ENCODE measurements at places on chromosomes 12 and 14. TPM values are rescaled to one million over a fixed set of nuclear protein-coding genes. Genes with fewer than 3 reads are reported as not detected.
A peak's percentile ranks its signal among the peaks of the same experiment; 100 is the strongest.

- no peaks in the 10 kb centered on the region for H3K4me1 ChIP-seq
- H3K27me3 ChIP-seq: no peaks in the 10 kb centered on the region
- no peak overlapping the region for H3K27ac ChIP-seq
- no peak overlapping the region for H3K4me3 ChIP-seq
- no peak for DNase-seq
Observed at GRCh38 chr14:104267895-104268294, 129.5 kb downstream of the KIF26A start.

DNA sequence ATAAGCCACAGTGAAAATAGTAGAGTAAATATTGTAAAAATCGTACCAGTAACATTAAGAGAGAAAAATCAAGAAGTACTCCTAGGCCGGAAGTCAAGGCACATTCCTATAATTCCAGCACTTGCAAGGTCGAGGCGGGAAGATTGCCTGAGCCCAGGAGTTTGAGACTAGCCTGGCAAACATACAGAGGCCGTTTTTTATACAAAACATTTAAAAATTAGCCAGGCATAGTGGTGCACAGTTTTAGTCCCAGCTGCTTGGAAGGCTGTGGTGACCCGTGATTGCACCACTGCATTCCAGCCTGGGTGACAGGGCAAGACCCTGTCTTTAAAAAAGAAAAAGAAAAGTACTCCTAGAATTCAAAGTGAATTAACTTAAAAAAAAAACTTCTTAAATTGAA lies 341.8 kb downstream of the C12orf50 start:
- H3K27me3 ChIP-seq: no peaks in the 10 kb centered on the region
- DNase-seq: no peak
- no peaks in the 10 kb centered on the region for H3K36me3 ChIP-seq
- H3K4me3 ChIP-seq: no peak overlapping the region
- no peak overlapping the region for H3K27ac ChIP-seq

The B3GNT4 gene
- total RNA-seq: 1.1 TPM

GRCh38 chr12:117227000-117227653 lies 36.9 kb upstream of the FBXO21 start:
- H3K36me3 ChIP-seq: no peaks in the 10 kb centered on the region
- no peak for DNase-seq
- H3K27ac ChIP-seq: no peak overlapping the region
- peaks cover 14% of the 10 kb centered on the region for H3K27me3 ChIP-seq

DNA sequence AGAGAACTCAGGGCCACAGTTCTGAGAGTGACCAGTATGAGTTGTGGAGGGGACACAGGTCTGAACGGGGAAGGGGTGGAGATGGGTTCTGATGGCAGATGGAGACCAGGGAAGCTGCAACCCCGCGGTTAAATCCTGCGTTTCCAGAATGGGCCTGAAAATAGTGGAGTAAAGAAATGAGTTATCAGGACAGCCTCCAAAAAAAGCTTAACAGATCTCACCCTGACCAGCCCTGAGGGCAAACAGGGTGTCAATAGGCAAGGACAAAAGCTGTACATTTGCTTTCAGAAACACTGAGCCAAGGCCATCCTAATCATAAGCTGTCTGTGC lies 555 bp upstream of the RTN1 start:
- H3K27me3 ChIP-seq: peaks cover 48% of the 10 kb centered on the region
- peak overlapping the region; percentile 84 for H3K4me3 ChIP-seq
- H3K36me3 ChIP-seq: no peaks in the 10 kb centered on the region
- DNase-seq: no peak
- H3K4me1 ChIP-seq: peaks cover 8% of the 10 kb centered on the region

DNA sequence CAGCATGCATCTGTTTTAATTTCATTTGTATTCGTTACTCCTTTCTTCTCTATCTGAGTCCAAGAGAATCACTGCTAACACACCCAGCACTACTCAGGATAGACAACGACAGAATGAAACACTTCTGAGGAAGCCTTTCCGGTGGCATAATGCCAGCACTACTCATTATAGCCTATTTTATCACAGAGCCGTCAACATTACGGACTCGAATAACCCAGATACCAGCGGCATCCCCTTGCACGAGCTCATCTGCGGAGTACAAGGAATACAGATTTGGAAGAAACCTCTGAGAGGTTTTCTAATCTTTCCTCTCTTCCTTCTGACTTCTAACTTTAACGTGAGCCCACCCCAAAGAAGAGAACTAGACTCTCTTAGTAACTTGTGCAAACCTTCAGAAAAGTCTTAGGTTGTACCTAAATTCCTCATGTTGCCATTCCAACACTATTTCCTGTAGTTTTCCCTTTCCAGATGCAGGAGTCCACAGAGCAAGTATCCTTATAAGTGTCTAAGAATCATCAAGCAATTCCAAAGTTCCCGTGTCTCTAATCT lies 248.1 kb downstream of the APAF1 start:
- no peaks in the 10 kb centered on the region for H3K4me1 ChIP-seq
- no peak overlapping the region for H3K27ac ChIP-seq
- DNase-seq: no peak
- H3K27me3 ChIP-seq: peaks cover 61% of the 10 kb centered on the region
- no peak overlapping the region for H3K4me3 ChIP-seq

DNA sequence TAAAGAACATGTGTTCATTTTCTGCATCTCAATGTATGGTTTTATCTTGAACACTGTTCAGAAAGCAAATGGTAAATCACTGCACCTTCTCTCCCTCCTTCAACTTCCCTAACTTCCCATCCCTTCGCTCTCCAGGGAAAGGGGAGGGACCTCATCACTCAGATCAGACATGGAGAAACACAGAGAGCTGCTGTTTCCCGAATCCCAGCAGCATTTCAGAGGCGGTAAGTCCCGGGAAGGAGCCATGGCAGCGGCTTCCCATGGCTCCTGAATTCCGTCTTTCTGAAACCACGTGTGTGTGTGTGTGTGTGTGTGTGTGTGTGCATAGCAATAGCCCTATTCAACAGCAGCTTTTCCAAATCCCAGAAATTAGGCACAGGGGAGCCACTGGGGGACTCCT lies 125.4 kb upstream of the TMCC3 start:
- no peak for DNase-seq
- H3K27me3 ChIP-seq: peaks cover 7% of the 10 kb centered on the region
- H3K36me3 ChIP-seq: no peaks in the 10 kb centered on the region
- no peak overlapping the region for H3K4me3 ChIP-seq
- no peaks in the 10 kb centered on the region for H3K4me1 ChIP-seq
- no peak overlapping the region for H3K27ac ChIP-seq

The HNRNPA1 gene
- 1,863 TPM for total RNA-seq

The ACSS3 gene
- total RNA-seq: not detected

- H3K4me1 ChIP-seq: peaks cover 71% of the 10 kb centered on the region
- H3K36me3 ChIP-seq: peaks cover 10% of the 10 kb centered on the region
- DNase-seq: peak; percentile 14
- H3K4me3 ChIP-seq: peak overlapping the region; percentile 98
- H3K27ac ChIP-seq: peak overlapping the region; percentile 94
Observed at GRCh38 chr14:74765721-74766120, 2.6 kb downstream of the YLPM1 start.

The HSPB8 gene
- total RNA-seq: not detected

- H3K4me3 ChIP-seq: no peak overlapping the region
- no peaks in the 10 kb centered on the region for H3K27me3 ChIP-seq
- H3K36me3 ChIP-seq: peaks cover 4% of the 10 kb centered on the region
Observed at GRCh38 chr14:60805841-60806430, 71.4 kb downstream of the MNAT1 start.

DNA sequence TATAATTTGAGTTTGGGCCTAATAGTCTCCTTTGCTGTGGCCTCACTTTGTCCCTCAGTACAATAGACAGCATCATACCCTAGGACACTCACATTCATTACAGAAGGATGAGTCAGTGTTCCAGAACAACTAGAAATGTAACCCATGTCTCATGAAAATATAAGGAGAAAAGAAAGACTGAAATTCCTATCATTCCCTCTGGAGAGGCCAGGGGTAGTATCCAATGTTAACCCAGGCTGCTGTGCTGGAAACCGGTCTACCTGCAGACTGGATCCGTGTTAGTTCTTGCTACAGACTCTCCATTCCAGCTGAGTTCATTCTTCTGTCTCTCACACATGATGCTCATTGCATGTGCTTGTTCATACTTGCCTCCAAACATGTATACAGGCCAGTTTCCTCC lies 75.8 kb upstream of the HOXC13 start:
- DNase-seq: no peak
- H3K4me1 ChIP-seq: no peaks in the 10 kb centered on the region
- H3K4me3 ChIP-seq: no peak overlapping the region
- peaks cover 23% of the 10 kb centered on the region for H3K27me3 ChIP-seq

DNA sequence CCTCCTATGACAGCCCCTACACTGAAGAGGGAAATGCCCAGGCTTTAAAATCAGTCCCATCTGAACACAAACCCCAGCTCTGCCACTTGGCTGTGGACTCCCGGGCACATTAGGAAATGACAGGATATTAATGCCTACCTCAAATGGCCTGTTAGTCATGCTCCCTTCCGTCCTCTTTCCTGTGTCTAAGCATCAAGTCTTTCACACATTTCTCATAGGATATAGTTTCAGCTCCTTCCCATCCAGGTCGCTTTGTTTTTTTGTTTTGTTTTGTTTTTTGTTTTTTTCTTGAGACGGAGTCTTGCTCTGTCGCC lies 16.1 kb downstream of the PLEK2 start:
- H3K27ac ChIP-seq: peak overlapping the region; percentile 27
- no peaks in the 10 kb centered on the region for H3K27me3 ChIP-seq
- no peaks in the 10 kb centered on the region for H3K4me1 ChIP-seq
- no peaks in the 10 kb centered on the region for H3K36me3 ChIP-seq

DNA sequence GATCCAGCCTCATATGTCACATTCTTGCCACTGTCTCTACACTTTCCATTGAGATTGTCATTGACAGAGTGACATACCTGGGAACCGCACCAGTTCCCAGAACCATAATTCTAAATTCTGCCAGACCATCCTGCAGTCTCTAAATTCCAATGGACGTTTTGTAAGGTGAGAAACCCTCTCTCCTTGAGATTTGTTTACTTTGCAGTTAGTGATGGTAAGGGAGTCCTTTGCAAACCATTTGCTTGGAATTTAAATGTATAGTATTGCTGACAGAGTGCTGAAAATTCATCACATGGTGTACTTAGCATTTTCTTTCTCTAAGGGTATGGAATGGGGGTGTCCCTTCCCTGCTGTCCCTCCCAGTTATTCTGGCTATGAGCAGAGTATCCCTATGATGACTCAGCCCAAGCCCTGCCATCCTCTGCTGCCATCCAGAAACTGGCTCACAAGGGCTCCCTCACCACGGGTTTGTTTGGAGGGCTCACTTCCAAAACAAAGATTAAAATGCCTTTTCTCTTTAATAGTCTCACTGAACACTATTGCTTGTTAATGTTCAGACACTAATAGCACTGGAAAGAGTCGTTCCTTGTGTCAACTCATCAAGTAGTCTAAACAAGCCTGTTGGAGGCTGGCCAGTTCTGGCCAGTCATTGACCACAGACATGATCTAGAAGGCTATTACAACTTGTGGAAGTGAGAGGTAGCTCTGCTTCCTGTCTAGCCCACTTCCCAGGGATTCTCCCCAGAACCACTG lies 129.0 kb upstream of the HMGA2 start:
- H3K4me3 ChIP-seq: no peak overlapping the region
- no peak overlapping the region for H3K27ac ChIP-seq
- H3K27me3 ChIP-seq: peaks cover 6% of the 10 kb centered on the region
- H3K36me3 ChIP-seq: no peaks in the 10 kb centered on the region

DNA sequence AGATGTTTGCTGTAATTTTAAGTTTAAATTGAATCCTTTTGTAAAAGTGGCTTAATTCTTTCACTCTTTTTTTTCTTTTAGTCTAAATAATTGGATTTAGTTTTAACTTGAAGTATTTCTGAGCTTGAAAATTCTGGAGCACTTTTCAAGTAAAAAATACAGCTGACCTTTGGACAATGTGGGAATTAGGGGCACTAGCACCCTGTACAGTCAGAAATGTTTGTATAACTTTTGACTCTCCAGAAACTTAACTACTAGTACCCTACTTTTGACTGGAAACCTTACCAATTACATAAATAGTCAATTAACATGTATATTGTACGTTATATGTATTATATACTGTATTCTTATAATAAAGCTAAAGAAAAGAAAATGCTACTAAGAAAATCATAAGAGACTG lies 7.8 kb downstream of the KTN1 start:
- DNase-seq: no peak
- H3K36me3 ChIP-seq: no peaks in the 10 kb centered on the region
- H3K4me3 ChIP-seq: no peak overlapping the region
- H3K27me3 ChIP-seq: no peaks in the 10 kb centered on the region

The LUM gene
- not detected for total RNA-seq

GRCh38 chr12:65924716-65925115 lies 100.4 kb downstream of the HMGA2 start:
- H3K4me1 ChIP-seq: no peaks in the 10 kb centered on the region
- H3K4me3 ChIP-seq: no peak overlapping the region
- no peaks in the 10 kb centered on the region for H3K36me3 ChIP-seq
- H3K27me3 ChIP-seq: peaks cover 21% of the 10 kb centered on the region

DNA sequence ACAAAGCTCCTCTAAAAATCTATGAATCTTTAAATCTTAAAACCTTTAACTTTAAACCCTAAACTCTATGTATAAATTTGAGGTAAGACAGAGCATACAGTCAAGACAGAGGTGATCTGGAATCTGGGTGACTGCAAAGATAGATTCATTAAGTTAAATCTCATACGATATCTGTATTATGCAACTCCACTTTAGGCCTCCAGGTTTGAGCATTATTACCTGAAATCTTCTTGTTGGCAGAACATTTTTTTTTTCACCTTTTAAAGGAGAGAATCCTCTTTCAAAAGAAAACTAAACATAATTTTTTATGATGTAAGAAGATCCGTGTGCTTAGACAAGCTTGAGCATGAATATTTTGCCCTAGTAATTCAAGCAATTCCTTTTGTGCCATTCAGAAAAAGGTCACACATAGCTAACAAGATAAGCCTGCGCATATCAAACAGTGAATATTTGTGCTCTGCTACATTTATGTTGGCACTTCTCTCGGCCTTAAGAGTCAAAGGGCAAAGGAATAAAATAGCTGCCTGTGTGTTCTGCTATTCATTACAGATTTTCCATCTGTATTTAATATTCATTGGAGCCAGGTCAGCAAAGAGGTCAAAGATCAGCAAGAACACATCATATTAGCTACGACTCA lies 163.3 kb downstream of the TMTC3 start:
- H3K27me3 ChIP-seq: peaks cover 30% of the 10 kb centered on the region
- H3K4me3 ChIP-seq: no peak overlapping the region
- no peaks in the 10 kb centered on the region for H3K36me3 ChIP-seq

- peaks cover 40% of the 10 kb centered on the region for H3K4me1 ChIP-seq
- peak overlapping the region; percentile 88 for H3K4me3 ChIP-seq
- peak; percentile 81 for DNase-seq
Observed at GRCh38 chr14:60331201-60332045, 82.4 kb downstream of the PPM1A start.

DNA sequence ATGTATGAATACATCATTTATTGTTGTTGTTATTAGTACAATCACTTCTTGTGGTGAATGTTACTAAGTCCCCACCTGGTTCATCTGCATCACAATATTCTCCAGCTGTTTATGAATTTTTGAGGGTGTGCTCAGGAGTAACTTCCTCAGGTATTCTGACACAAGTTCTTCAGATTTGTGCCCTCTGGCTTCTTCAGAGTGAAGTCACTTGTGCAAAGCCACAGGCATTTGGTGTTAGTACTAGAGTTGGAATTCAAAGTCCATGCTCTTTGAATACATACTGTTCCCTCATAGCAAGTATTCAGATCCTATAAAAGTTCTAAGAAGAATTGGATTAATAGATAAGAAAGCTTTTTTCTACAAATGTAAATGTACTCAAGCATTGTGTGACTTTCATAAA lies 150.3 kb upstream of the AVPR1A start:
- no peaks in the 10 kb centered on the region for H3K27me3 ChIP-seq
- no peak for DNase-seq
- H3K36me3 ChIP-seq: no peaks in the 10 kb centered on the region
- H3K27ac ChIP-seq: no peak overlapping the region
- H3K4me1 ChIP-seq: peaks cover 9% of the 10 kb centered on the region

The ITGB7 gene
- total RNA-seq: 111 TPM

The PTGER2 gene
- 6.2 TPM for total RNA-seq

The KRT80 gene
- total RNA-seq: not detected
